Stromal cell of bone marrow (primary cell): ENCODE measurements at places on chromosomes 16 and 17.

GRCh38 chr16:72952811-72953271 is 95.1 kb downstream of the ZFHX3 start:
- DNase-seq, result no peak

GRCh38 chr16:56305956-56306565 is 114.8 kb downstream of the GNAO1 start:
- no peak for DNase-seq

DNA sequence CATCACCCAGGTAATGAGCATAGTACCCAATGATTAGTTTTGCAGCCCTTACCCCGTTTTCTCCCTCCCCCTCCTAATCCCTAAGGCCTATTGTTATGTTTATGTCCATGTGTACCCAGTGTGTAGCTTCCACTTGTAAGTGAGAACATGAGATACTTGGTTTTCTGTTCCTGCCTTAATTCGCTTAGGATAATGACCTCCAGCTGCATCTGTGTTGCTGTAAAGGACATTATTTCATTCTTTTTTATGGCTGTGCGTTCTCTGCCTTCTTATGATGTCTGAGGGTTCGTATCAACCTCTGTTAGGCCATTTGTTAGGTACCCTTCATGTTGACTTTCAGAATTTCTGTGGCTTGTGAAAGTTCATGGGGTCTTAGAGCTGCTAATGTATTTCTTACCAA is 31.0 kb downstream of the CTCF start:
- no peak for DNase-seq

DNA sequence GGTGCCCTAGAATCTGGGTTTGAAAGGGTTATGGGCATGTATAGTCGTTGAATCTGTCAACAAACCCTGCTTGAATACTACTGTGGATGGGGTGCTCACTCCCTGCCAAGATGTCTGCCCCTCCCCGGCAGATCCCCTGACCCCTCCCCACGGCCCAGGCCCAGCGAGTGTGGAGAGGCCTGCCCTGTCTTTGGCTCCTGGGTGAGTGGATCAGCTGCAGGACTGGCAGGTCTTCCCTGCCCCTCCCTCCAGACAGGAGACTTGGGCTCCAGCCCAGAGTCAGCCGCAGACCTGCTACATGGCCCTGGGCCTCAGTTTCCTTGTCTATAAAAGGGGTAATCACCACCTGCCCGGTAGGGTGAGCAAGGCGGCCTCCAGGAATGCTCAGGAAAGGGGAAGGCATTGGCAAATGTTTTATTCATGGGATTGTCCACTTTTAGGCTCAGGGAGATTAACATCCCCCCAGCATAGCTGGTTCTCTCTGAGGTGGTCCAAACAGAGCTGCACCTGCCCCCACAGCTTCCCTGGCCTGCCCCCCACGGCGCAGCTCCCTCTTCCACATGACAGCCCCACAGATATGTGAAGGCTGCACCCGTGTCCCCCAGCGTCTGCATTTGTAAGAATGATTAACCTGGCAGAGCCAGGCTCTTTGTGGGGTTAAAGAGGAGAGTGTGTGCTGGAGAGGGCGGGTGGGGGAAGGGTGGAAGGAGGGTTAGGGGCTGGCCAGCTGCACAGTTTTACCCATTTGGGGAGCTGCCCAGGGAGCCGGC is 18.5 kb upstream of the SPNS2 start:
- no peak for DNase-seq

GRCh38 chr17:72165192-72165866 is 44.5 kb downstream of the SOX9 start:
- no peak for DNase-seq

DNA sequence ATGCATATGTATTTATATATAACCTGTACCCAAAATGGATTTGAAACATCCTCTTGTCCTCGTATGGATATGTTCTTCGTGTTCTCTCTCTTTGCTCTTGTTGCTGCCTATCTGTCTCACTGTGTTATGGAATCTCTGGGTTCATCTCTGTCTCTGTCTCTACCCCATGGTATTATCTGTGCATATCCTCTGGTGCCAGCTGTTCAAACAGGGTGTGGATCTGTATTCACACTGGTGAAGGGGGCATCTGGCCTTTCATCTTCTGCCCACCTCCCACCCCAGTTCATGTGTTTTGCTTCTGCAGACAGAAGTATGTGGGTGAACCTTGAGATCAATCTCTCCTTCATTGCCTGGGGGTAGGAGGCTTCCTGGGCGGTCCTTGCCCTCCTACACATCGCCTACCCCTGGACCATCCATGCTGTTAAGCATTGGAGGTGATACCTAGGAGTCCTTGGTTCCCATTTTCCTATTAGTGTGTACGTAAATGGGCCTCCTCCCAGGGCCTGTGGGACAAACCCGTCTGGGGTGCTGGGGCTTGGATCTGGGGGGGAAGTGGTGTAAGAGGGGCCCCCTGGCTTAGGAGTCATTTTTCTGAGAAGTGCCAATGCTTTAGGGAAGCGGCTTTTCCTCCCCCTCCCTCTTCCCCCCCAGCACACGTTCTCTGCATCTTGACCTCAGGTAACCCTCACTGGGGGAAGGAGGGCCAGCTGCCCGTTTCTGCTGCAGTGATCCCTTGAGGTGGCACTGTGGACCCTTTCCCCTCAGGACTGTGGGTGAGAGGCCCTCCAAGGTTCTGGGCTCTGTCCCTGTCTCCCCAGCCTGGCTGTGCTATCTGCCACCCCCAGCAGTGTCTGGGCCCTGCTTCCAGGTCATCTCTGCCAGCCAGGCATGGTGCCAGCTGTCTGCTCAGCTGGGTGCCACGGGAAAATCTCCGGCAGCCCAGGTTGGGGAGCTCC is 21.1 kb downstream of the RARA start:
- DNase-seq, result no peak

DNA sequence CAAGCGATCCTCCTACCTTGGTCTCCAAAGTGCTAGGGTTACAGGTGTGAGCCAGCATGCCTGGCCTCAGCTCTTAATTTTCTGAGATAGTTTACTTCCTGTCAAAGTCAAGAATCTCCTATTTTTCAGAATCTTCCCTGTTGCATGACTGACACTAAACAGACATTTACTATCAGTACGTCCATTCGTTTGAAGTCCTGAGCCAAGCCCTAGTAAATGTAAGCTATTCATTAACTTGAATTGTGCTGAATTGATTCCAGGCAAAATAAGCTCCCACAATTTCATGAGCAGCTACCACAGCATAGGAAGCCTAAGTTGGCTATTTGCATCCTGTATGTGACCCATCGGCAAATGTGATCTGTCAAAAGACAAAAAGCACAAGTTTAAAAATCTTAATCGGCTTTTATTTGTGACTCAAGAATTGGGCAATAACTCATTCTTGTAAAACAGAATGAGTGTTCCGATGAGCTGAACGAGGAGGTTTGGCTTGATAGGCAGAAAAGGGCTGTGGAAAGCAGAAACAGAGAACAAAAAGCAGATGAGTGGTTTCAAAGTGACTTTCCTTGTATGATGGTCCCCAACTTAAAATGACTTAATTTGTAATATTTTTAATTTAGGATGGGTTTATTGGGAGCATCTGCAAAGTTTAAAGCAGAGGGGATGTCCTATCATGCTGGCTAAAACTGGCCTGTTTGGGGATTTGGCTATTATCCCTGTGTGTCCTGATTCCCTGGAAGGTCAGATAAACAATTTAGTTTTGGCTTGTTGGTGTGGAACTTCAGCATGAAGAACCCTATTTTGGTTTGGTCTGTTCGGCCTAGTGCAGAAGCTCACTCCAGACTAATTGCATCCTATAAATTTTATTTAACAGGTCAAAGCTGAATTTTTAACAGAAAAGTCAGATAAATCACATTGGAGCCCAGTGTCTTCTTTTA is 14.2 kb downstream of the RNF112 start:
- no peak for DNase-seq

- no peak for DNase-seq
Observed at GRCh38 chr17:13909901-13910519, 159.3 kb upstream of the COX10 start.

GRCh38 chr17:3534881-3535252 is 22.7 kb downstream of the TRPV3 start:
- DNase-seq, result no peak

DNA sequence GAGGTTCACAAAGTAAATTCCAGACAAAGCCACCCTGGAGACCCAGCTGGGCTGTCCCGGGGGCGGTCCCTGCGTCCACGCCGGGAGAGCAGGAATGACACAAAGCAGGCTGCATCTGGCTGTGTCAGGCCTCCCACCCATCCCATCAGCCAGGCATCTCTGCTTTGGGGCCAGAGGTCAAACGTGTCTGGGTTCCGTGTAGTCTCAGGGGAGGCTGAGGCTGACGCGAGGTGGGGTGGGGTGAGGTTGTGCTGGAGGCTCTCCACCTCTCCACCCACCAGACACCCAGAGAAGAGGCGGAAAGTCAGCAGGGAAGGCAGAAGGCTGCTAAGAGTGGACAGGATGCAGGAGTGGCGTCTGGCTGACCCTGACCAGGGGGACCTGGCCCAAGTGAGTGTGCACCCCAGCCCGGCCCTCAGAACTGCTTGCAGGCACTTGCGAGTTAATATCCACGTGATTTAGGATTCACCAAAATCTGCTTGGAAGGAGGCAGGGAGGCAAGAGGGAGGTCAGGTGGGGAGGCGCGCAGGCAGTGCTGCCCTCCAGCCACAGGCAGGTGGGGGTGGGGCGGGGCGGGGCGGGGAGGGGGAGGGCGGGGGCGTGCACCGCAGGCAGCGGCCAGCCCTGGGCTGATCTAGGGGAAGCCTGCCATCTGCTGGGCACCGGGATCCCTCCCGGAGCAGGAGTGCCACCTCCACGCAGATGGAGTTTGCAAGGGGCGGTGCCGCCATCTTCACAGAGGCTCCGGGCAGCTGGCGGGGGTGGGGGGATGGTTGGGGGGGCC is 44.3 kb downstream of the TBC1D16 start:
- no peak for DNase-seq

DNA sequence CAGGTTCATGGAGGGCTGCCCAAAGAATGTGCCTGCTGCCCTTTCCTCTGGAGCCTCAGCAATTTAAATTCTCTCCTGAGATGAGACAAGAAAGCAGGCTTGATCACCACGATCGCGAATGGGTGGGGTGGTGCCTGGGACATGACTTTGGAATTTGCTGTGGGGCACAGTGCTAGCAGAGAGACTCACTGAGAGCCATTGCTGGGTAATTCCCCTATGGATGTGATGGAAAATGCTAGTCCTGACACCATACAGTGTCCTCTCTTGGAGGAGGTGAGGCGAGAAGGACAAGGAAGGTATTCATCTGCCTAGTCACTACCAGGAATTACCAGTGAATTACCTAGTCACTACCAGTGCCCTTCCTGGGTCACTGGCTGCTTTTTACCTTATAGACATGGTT is 15.5 kb downstream of the FAM20A start:
- no peak for DNase-seq

- DNase-seq, result no peak
Observed at GRCh38 chr17:67517325-67517724, 140.2 kb downstream of the PITPNC1 start.

- DNase-seq, result no peak
Observed at GRCh38 chr17:58153046-58153445, 4.9 kb downstream of the OR4D1 start.

DNA sequence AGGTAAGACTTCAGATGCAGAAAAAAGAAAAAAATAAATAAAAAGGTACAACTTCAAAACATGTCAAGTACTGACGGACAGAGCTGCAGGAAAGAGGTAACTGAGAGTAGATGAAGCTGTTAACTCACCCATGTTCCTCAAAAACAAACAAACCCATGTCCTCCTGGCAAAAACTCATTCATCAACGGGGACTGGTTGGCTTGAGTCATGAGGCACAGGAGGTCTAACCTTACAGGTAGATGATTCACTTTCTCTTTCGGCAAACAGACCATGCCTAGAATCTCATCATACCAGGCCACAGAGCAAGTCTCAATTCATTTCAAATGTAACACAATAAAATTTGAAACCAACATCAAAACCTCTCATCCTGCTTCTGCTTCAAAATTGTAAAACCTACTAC is 12.3 kb upstream of the FASN start:
- DNase-seq, result no peak

DNA sequence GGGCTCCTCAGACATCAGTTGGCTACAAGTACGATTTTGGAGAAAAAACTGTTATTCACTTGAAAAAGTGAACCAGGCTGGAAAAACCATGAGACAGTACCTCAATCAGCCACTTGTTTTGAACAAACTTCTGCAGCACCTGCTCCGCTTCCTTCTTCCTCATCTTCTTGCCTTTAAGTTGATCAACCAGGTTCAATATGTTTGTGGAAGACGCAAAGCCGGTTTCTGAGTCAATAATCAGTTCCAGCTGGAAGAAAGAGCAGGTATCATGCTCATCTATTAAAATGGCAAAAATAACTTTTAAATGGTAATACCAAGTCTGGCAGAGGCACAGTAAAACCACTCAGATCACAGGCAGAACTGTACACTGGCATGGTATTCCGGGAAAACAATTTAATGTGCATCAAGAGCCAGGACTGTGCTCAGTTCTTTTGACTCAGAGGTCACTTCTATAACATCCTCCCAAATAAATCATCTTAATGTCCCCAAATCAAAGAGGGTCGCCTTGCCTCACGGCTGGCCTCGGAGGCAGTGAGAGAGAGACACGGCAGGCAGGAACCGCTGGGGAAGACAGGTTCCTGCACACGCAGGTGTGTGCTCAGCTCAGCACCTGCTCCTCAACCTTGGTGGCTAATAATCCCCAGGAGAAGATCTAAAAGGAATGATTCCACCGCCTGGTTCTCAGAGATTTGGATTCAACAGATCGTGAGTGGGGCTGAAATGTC is 29.7 kb downstream of the KDM8 start:
- no peak for DNase-seq

- DNase-seq, result no peak
Observed at GRCh38 chr16:50195756-50196155, 42.6 kb downstream of the TENT4B start.

DNA sequence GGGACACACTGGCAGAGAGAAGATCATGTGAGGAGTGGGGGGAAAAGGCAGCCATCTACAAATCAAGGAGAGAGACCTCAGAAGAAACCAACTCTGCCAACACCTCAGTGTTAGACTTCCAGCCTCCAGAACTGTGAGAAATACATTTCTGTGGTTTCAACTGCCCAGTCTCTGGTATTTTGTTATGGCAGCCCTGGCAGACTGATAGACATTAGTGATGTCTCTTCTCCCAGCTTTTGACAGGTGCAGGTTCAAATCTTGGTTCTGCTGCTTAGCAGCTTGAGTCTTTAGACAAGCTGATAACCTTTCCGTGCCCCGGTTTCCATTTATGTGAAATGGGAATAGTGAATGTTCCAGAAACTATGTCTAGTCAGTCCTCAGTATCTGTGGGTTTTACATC is 199.5 kb downstream of the SNX29 start:
- DNase-seq, result no peak

- DNase-seq, result no peak
Observed at GRCh38 chr16:817001-817906, 16.7 kb upstream of the GNG13 start.

DNA sequence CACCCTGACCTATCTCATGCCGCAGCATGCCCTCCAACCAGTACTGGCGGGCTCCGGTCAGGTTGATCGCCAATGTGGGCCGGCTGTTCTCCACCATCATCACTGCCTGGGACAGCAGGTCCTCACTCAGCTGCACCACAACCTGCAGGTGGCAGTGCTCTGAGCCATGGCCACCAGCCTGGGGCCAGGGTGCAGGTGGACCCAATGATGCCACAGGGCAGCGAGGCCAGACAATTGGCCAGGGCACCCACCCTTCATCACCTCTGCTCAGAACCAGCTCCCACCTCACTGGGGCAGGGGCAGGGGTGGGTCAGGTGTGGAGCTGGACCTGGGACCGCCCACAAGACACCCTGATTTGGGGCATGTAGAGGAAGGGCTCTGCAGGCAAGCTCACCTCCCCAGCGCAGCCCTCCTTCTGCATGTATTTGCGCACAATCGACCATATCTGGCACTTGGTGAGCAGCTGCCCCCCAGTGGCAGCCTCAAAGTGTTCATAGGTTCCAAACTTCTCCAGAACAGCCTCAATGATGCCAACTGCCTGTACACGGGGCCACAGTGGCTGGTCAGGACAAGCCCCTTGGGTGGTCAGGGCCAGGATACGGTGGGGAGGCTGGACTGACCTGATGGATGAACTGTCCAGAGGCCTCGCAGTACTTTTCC is 4.2 kb downstream of the MATCAP1 start:
- no peak for DNase-seq
